B cell (primary cell): ENCODE measurements at places on chromosomes 6 and 20. TPM values are rescaled to one million over a fixed set of nuclear protein-coding genes. Genes with fewer than 3 reads are reported as not detected.

DNA sequence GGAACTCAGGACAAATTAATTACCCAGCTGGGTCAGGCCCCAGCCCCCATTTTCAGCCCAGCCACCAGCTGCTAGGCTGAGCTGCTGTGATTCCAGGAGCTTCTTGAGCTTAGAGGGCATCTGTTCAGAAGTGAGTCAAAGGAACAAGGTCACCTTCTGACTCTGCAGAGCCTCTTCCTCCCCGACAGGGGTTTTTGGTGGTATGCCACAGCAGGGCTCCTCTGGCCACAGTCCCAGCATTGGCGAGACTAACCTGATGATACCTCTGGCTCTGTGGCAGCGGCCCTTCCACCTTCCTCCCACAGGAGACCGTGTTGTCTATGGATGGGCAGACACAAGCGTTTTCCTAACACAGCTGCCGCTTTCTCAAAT is 39.7 kb downstream of the ZC3H12D start:
- no peak overlapping the region for H3K4me3 ChIP-seq
- no peaks in the 10 kb centered on the region for H3K27me3 ChIP-seq
- no peak overlapping the region for H3K27ac ChIP-seq
- H3K36me3 ChIP-seq: no peaks in the 10 kb centered on the region
- no peaks in the 10 kb centered on the region for H3K4me1 ChIP-seq

- no peaks in the 10 kb centered on the region for H3K27me3 ChIP-seq
- H3K36me3 ChIP-seq: peaks cover 10% of the 10 kb centered on the region
- no peaks in the 10 kb centered on the region for H3K4me1 ChIP-seq
- H3K4me3 ChIP-seq: no peak overlapping the region
- H3K27ac ChIP-seq: no peak overlapping the region
- no peak for DNase-seq
Observed at GRCh38 chr20:5781798-5782750, 31.9 kb downstream of the SHLD1 start.

The TTBK1 gene
- total RNA-seq: 0.07 TPM in 2 replicates

The PSMA7 gene
- total RNA-seq: 140 TPM in 2 replicates

DNA sequence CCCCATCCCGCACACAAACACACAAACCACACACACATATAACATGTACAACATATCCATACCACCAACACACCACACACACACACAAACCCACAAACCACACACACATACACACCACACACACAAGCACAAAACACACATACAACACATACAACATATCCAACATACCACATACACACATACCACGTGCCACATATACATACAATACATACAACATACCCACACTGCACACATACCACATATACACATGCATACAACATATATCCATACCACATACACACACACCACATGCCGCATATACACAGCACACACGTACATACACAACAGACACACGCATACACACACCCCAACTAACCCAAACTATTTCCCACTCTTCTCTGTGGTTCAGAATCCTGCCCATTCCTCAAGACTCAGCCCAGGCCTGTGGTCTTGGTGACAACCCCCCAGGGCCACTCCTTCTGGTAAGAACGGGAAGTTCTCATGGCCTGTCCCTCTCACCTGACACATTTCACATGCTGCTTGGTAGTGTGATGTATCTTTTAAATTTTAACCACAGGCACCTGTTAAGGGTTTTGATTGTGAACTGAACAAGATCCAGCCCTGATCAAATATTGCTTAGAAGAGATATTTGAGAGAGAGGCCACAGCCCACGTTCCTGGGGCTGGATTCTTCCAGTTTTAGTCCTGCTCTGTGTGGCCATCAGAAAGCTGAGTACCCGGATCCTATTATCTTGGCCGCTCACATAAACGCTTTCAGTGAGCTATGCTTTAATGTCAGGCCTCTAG is 55.9 kb upstream of the KCNK16 start:
- no peaks in the 10 kb centered on the region for H3K36me3 ChIP-seq
- H3K4me3 ChIP-seq: no peak overlapping the region
- no peak for DNase-seq
- H3K4me1 ChIP-seq: no peaks in the 10 kb centered on the region

The KCNK16 gene
- not detected in 2 replicates for total RNA-seq

GRCh38 chr6:159053781-159054398 is 9.1 kb upstream of the TAGAP start:
- peaks cover 61% of the 10 kb centered on the region for H3K4me1 ChIP-seq
- H3K27ac ChIP-seq: no peak overlapping the region
- H3K4me3 ChIP-seq: peak overlapping the region; percentile 18
- DNase-seq: no peak
- no peaks in the 10 kb centered on the region for H3K36me3 ChIP-seq
- H3K27me3 ChIP-seq: no peaks in the 10 kb centered on the region

The KCNB1 gene
- total RNA-seq: 0.05 and 0.12 TPM in 2 replicates

The DBNDD2 gene
- total RNA-seq: 3.6 TPM in 2 replicates

- no peak overlapping the region for H3K27ac ChIP-seq
- no peaks in the 10 kb centered on the region for H3K27me3 ChIP-seq
- DNase-seq: no peak
- no peak overlapping the region for H3K4me3 ChIP-seq
- H3K4me1 ChIP-seq: no peaks in the 10 kb centered on the region
Observed at GRCh38 chr20:40197691-40198090, 491.3 kb downstream of the MAFB start.

- no peaks in the 10 kb centered on the region for H3K4me1 ChIP-seq
- no peak overlapping the region for H3K4me3 ChIP-seq
- H3K36me3 ChIP-seq: no peaks in the 10 kb centered on the region
- H3K27me3 ChIP-seq: no peaks in the 10 kb centered on the region
- no peak overlapping the region for H3K27ac ChIP-seq
Observed at GRCh38 chr6:14020551-14020950, 95.8 kb downstream of the RNF182 start.

The CLPSL2 gene
- total RNA-seq: not detected in 2 replicates

DNA sequence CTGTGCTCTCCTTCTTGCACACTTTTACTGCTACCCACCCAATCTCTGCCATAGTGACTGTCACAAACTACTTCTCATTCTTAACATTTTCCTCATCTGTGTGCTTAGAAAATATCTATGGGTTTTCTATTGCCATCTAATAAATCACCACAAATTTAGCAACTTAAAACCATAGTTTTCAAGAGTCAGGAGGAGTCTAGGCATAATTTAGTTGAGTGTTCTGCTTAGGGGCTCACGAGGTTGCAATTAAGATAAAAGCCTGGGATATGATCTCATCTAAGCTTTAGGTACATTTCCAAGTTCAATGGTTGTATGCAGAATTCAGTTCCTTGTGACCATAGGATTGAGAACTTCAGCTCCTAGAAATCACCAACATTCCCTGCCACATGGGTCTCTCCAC is 98.8 kb downstream of the CLVS2 start:
- no peak overlapping the region for H3K27ac ChIP-seq
- H3K4me3 ChIP-seq: no peak overlapping the region
- no peaks in the 10 kb centered on the region for H3K4me1 ChIP-seq
- DNase-seq: no peak

DNA sequence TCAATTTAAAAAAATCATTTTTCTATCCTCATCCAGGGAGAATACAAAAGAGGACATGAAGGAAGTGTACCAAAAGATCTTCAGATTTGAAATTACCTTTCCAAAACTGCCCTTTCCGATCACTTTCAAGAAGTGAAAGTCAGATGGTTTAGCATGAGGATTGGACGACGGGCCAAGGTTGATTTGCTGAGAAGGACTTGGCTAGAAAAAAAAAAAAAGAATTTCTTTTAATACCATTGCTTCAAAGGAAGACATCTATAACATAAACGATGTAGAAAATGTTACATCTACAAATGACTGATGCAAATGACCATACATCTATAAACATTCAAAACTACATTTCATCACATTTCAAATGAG is 120.9 kb upstream of the SLC2A12 start:
- peak overlapping the region; percentile 97 for H3K4me3 ChIP-seq
- no peak overlapping the region for H3K27ac ChIP-seq
- peaks cover 26% of the 10 kb centered on the region for H3K4me1 ChIP-seq
- no peaks in the 10 kb centered on the region for H3K27me3 ChIP-seq
- H3K36me3 ChIP-seq: peaks cover 33% of the 10 kb centered on the region

DNA sequence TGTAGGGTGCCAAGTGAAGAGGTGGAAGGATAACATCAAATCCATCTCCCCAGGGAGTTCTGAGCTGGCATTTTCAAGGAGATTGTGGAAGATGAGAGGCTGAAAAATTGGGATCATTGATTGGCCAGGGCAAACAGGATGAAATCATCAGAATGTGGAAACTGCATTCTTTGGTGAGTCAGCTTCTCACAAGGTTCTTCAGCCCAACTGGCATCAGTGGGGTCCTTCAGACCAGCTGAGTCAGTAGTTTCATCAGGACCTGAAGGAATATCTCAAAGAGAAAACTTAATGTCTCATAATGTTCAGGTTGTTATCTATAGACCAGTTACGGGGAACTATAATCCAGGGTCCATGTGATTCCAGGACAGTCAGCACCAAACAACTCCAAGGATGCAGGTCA is 195.8 kb downstream of the HAO1 start:
- no peak overlapping the region for H3K4me3 ChIP-seq
- no peaks in the 10 kb centered on the region for H3K36me3 ChIP-seq
- no peak for DNase-seq
- no peaks in the 10 kb centered on the region for H3K27me3 ChIP-seq

- DNase-seq: no peak
- no peaks in the 10 kb centered on the region for H3K36me3 ChIP-seq
- no peak overlapping the region for H3K4me3 ChIP-seq
- no peaks in the 10 kb centered on the region for H3K4me1 ChIP-seq
- H3K27me3 ChIP-seq: no peaks in the 10 kb centered on the region
- H3K27ac ChIP-seq: no peak overlapping the region
Observed at GRCh38 chr20:48395816-48396546, 431.8 kb downstream of the PREX1 start.
